ENCODE measurements at places on chromosomes 2 and 18.
A peak's percentile ranks its signal among the peaks of the same experiment; 100 is the strongest.

DNA sequence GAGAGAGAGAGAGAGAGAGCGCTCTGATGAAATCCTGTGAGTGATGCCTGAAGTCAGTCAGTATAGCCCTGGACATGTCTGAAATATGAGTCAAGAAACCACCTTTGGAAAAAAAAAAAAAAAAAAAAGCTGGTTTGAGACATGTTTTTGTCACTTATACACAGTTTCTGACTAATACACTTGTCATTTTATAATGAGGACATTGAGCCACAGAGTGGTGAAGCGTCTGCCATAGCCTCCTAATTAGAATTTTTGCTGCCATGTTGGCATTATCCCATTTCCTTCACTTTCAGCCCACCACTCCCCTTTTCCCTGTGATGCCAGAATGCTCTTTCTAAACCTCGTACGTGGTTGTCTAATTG lies 15.7 kb upstream of the MYO3B start:
- DNase-seq: no peak

DNA sequence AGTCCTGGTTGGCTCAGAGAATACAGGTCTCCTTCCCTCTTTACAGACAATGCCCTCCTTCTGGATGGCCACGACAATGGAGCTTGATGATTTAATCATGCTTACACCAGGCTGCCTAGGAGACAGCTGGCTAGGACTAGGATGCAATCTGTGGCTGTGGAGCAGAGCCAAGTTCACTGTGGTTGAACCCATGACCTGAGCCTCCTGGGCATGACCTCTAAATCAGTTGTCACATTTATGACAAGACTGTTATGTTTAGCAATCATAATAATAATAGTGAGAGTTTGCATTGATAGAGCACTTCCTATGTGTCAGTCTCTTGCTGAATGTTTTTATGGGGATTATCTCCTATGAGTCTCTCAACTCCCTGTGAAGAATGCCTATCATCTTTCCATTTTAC lies 244.1 kb downstream of the ICOS start:
- peak; percentile 17 for DNase-seq

DNA sequence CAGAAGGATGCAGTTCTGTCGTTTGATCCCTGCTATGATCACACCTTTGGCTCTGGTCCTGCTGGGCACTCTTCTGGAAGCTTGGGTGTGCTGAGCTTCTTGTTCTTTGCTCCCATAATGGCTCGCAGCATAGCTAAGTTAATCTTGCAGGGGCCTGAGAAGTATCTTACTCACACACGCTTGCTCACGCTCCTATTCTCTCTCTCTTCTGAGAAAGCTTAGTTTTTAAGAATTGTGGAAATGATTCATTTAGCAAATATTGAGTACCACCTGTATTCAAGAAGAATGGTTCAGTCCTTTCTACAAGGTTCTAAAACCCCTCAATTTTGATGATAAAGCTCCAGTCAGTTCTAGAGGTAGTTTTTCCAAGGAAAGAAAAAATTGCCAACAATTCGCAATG lies 40.6 kb downstream of the XRCC5 start:
- DNase-seq: no peak

- DNase-seq: no peak
These were observed 73.5 kb upstream of the SERTAD2 start for GRCh38 chr2:64727013-64727767.
